ENCODE measurements at places on chromosomes 4 and X. TPM values are rescaled to one million over a fixed set of nuclear protein-coding genes. Genes with fewer than 3 reads are reported as not detected.

Gene TMEM271
- not detected for total RNA-seq

DNA sequence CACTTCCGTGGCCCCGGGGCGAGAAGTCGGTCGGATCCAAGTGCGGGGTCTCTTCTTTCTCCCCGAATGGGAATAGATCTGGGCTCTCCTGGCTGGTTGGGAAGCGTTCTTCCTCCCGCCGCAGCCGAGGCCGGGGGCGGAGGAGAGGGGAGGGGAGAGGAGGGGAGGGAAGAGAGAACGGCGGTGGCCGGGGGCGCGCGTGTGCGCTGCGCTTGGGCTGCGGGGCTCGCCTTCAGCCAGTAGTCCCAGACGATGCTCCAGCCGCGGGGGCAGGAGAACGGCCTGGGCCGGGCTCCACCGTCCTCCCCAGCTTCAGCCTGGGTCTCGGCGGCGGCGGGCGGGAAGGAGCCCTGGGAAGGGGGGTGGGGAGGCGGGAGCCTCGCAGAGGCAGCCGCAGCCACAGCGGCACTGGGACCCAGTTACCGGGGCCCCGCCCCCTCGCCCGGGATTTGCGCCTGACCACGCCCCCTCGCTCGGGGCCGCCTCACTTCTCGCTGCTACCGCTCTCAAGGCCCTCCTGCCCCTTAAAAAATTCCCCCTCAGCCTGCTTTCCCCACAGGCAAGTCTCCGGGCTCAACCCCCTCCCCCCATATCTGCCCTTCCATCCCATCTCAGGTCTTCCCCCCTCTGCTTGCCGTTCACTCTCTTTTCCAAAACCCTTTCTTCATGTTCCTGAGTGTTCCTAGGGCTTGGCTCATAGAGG, at the start of gene FGD1:
FGD1 (minus strand) TSS at position 421 of the 703 bp plus-strand sequence. CDS start 802 bp downstream, outside the sequence.
- peak; percentile 56 for DNase-seq

Gene CHRNA9
- total RNA-seq: not detected

DNA sequence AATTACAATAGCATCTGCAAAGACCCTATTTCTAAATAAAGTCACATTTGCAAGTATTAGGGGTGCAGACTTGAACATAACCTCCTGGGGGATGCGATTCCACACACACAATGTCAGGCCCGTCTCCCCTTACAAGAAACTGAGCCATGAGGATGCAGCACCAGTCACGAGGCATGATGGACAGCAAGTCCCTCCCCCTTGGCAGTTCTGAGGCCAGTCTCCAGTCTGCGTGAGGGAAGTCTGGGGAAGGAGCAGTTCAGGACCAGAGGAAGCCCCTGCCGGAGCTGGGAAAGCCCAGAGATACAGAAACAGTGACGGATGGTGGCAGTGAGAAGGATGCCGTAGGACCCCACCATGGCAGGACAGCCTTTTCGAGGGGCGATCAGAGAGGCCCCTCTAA, 9.4 kb downstream of the FAM53A start:
- DNase-seq: no peak

GRCh38 chr4:8540072-8540471, 40.1 kb upstream of the GPR78 start:
- DNase-seq: no peak

DNA sequence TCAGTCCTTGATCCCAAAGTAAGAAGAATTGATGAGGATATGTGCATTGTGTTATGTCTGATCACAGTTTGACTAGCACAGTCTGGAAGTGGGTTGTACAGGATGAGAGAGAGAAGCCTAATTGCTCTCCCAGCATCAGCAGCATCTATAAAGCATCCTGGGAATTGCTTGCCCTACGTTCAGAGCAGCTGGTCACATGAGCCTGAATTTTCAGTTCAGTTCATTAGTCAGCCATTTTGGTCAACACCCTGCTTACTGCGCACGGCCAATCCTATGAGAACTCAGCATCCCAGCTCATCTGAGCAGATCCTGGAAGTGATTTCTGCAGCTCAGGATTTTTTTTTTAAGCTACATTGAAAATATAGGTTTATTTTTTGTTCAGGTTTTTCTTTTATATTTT, at the start of gene RUFY3:
RUFY3 (plus strand) TSS at position 218 of the 400 bp plus-strand sequence. CDS start 610 bp downstream, outside the sequence.
- DNase-seq: peak; percentile 61

- peak; percentile 19 for DNase-seq
Observed at GRCh38 chr4:107719207-107719921, 670 bp downstream of the PAPSS1 start.

Measured in dermis microvascular lymphatic vessel endothelial cell (primary cell).